ENCODE measurements at places on chromosomes 6 and 20.
A peak's percentile ranks its signal among the peaks of the same experiment; 100 is the strongest.

DNA sequence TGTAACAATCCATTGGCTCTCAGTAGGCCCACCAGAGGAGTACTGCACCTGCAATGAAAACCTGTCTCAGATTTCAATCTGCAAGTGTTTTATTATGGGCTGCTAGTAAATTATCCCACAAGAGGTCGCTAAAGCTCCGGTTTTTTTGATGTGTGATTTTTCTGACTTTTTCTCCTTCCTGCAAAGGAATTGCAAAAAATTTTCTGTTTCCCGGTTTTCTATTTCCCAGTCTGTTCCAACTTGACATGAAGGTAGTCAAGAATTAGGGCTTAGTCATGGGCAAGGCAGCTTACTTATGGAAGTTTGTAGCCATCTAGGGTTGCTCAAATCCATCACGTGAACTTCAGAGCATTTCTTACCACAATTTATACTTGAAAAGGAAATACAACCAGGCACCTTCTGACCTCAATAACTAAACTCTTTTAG lies 38.5 kb upstream of the AHI1 start:
- no peak for DNase-seq

DNA sequence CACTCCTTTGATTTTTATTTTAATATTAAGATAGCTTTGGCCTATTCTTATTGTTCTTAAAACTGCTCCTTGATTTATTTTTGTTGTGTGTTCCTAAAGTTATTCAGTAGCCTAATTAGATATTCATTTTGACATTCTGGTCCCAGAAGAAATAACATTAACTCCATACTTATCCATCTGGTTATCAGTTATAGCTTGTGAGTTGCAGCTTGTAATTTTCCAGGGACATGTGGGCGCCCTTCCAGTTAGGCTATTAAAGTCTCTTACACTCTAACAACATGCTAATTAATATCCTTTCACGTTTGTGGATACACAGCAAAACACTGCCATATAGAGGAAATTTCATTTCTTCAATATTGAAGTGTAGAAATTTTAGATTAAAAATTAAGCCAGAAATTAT lies 987.5 kb downstream of the HACE1 start:
- DNase-seq: no peak

GRCh38 chr6:14292119-14292518 lies 174.5 kb downstream of the CD83 start:
- no peak for DNase-seq

DNA sequence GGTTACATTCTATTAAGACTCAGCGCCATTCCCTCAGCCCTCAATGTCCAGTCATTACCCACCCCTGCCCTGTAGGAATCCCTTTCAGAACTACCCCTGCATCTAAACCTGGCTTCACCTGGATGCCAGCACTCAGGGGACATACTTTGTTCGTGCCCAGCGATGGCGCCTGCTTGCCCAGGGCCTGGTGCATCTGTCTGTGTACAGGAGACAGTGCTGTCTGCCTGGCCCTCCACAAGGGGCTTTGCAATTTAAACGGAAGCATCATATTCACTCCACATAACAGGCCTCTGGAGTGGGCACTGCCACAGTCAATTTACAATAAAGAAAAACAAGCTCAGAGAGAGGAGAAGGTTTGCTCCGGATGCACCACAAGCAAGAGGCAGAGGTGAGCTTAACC lies 4.6 kb downstream of the RSPO4 start:
- no peak for DNase-seq

GRCh38 chr20:57615445-57615811 lies 4.8 kb downstream of the ZBP1 start:
- DNase-seq: no peak

DNA sequence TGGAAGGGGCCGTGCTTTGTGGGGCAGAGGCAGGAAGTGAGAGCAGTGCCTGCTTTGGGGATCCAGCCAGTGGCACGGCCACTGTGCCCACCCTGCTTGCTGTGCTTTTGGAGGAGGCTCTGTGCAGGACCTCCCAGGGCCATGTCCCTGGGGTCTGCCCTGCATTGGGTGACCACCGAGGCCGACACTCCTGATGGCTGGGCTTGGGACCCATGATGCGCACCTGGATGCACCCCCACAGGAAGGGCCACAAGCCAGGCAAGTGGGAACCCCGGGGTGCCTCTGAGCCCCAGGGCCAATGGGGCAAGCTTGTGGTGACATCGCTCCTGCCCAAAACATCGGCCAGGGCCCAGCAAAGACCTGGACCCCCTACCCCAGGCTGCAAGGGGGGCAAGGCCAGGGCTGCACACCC lies 738.6 kb upstream of the GJE1 start:
- DNase-seq: no peak

DNA sequence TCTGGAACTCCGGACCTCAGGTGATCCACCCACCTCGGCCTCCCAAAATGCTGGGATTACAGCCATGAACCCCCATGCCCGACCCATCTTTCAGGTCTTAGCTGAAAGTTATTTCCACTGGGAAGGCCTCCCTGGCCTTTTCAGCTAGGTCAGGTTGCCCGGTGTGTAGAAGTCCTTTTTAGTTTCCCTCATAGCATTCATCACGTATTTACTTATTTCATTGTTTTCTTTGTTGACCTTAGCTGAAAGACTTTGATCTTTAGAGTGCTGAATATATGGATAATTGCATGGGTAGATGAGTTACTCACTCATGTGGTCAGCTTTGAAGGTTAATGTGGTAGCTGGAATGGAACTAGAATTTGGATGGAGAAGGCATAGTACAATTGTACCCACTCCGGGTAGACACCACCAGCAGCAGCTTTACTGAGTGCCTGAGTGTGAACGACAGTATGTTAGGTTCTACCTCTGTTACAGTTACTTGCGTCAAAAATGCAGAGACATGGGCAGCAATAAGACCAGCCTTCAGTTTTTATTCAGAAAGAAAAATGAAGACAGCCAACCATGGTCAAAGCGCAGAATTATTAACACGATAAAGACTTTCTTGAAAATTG lies 9.1 kb downstream of the KIZ start:
- no peak for DNase-seq

GRCh38 chr6:32196682-32197616 lies 4.5 kb upstream of the GPSM3 start:
- no peak for DNase-seq

GRCh38 chr6:112846681-112847080 lies 499.6 kb downstream of the RFPL4B start:
- no peak for DNase-seq

DNA sequence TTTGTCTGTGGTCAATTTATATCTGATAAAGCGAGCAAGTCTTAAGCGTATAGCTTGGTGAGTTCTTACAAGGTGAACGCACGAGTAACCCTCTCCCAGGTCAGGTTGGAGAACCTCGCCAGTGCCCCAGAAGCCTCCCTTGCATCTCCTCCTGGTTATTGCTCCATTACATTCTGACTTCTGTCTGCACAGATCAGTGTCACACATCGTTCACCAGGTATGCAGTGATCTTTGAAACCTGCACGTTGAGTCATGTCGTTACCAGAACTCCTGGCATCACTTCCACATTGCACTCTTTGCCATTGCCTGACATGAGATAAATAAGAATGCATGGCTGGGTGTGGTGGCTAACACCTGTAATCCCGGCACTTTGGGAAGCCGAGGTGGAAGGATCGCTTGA lies 44.2 kb downstream of the AKAP12 start:
- no peak for DNase-seq

DNA sequence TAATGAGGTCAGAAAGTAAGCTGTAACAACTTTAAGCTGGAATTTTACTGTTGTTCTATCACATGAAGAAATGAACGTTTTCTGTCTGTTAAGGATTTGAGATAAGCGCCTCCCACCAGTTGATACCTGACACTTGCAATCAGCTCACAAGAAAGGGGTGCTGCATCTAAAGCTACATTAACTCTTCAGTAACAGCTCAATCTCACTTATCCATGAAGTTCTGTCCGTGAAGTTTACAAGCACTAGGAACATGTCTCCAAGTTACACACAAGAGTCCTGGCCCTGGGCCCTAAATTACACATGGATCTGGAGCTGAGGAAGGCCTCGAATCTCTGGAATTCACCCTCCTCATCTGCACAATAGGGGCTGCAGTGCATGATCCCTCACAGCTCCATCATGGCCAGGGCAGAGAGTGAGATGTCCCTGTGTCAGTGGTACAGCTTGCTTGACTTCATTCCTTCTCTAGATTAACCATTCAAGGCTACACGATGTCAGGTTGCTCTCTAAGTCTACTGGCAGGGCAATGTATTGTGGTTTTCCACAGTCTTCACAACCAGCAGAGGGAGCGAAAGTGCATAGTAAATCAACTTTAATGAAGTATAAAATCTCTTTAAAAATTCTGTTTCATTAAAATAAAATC lies 182.4 kb upstream of the MCHR2 start:
- DNase-seq: no peak

DNA sequence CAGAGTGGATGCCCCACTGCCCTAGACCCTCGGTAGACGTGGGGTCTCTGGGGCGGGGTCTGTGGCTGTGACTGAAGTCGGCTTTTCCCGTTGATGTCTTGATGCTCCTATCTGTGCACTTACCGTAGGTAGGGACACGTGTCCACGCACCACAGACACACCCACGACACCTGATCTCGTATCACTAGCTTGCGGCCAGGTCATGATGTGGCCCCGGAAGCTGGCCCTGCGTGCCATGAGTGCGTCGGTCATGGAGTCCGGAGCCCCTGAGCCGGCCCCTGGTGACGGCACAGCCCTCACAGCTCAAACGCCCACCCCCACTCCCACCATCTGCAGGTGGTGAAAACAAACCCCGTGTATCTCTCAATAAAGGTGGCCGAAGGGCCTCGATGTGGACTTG lies 33.9 kb upstream of the MRGBP start:
- no peak for DNase-seq

DNA sequence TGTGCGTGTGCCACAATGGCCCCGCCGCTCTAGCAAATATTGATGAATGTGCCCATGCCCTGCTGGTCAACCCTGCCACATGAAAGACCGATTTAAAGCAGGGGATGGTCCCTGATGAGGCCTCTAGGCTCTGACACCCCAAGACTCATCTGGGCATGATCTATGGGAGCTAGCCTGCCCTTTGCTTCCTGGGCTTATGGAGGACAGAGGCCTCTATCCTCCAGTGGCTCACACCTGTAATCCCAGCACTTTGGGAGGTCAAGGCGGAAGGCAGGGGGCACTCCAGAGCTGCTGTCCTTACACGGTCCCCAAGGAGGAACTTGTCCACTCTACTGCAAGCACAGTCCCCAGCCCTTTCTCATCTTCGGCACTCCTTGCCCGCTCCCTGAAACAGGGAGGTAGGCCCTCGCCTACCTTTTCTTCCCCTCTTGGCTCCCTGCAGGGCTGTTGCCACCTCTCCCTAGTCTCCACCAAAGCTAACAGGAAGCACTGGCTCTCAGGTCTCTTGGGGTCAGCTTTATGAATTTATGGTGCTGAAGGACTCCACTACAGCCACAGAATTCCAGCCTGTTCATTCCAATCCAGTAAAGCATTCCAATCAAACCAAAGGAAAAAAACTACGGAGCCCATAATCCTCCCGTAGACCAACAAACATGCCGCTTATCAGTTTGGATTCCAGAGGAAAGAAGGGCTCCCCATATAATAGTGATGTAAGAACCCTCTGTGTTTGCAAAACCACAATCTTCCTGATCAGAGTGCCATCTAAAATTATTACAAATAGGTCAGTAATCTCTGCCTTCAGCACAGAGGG lies 48.7 kb upstream of the FOXQ1 start:
- DNase-seq: no peak

DNA sequence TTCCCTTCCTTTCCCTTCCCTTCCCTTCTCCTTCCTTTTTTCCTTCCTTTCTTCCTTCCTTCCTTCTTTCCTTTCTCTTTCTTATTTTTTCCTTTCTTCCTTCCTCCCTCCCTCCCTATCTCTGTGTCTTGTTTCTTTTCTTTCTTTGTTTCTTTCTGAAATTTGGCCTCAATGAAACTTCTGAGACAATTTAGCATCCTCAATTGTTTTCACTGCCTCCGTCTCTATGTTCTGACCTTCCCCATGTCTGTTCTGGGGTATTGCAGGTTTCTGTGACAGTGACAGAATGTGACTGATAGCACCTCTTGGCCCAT lies 81.7 kb upstream of the PAX1 start:
- no peak for DNase-seq

- DNase-seq: no peak
These were observed 53.6 kb downstream of the ZNF831 start for GRCh38 chr20:59217173-59217572.

GRCh38 chr6:32973144-32974015 lies 5.0 kb downstream of the BRD2 start:
- DNase-seq: peak; percentile 42

GRCh38 chr20:4225745-4226144 lies 210.4 kb upstream of the RNF24 start:
- DNase-seq: no peak

DNA sequence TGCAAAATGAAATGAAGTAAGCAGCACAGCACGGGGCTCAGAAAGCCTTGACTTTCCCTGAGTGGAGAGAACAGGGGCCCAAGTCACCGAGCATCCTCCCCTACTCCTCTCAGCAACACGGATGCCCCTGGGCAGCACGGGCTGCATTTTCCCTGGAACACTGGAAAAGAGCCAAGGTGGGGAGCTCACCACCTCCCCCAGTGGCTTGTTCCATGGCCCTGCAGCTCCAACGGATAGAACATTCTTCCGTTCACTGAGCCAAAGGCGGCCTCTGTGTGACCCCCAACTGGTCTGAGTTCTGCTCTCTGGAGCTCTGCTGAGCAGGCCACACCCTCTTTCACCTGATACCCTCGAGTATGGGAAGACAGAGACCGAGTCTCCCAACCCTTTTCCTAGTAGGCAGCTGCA lies 20.8 kb upstream of the EMILIN3 start:
- no peak for DNase-seq

- DNase-seq: no peak
These were observed 66.7 kb downstream of the TRAM2 start for GRCh38 chr6:52510213-52510562.

DNA sequence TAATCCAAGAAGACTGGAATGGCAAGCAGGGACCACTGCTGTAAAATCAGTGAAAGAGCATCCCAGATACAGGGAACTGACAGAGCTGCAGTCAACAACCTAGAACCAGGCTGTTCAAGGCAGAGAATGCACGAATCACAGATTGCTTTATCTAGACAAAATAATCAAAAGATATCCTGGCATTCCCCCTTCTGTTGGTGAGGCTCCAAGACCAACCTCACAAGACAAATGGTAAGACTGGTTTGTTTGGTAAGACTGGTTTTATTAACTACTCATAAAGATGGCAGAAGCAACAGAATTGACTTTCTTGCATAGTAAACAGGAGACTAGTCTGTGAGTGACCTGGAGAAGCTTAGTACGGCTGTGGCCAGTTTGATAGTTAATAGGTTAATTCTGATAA lies 88.8 kb upstream of the AHI1 start:
- DNase-seq: no peak

- peak; percentile 18 for DNase-seq
These were observed 48.0 kb downstream of the NFATC2 start for GRCh38 chr20:51494241-51495110.
